ENCODE measurements at places on chromosomes 6 and 20.

DNA sequence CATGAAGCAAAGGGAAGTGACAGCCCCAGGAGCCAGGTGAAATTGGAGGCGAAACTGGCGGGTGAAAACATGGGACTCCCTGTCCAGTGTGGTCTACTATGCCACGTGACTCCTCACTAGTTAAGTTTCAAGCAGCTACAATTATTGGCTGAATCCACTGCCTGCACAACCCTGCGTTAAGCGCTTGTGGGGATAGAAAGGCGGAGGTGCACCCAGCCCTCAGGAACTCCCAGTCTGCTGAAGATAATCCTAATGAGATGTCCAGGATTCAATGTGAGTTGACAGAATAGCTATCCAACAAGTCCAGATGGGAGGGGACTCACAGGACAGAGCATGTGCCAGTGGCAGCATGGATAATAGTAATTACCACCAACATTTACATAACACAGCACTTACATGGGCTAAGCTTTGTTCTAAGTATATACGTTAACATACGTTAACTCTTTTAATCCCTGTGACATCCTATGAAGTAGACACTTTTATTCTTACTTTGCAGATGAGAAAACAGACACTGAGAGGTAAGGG, 1.8 kb downstream of the MOCS1 start:
- DNase-seq, result no peak

GRCh38 chr6:10771371-10771894, 23.8 kb downstream of the TMEM14B start:
- DNase-seq, result no peak

GRCh38 chr6:38021029-38021428, 201.5 kb downstream of the ZFAND3 start:
- no peak for DNase-seq

DNA sequence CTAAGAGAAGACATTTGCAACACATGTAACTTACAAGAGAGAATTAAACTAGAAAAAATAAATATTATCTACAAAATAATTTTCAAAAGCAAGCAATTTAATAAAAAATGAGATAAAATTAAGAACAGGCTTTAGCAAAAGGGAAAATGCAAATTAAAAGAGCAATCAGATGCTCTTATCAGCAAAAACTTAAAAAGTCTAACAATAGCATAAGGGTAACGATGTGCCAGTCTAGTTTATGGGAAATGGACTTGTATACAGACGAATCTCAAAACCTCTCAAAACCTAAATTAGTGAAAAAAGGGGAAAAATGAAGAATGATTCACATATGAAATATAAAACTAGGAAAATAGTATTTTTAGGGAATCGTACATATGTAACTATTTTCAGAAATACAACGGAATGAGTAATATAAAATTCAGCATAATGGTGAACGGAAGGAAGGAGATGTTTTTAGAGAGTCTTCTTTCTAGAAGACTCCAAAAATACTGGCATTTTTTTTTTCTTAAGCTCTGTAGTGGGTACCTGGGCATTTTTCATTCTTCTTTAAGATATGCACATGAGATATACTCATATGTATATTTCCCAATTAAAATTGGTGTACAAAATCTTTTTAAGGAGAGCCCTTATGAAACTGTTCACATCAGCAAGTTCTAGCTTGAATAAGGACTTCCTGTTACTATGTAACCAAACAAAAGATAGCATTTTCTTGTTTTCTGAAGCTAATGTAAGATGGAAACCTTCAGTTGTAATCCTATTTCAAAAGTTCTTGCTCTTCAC, 927 bp upstream of the MANEA start:
- no peak for DNase-seq

DNA sequence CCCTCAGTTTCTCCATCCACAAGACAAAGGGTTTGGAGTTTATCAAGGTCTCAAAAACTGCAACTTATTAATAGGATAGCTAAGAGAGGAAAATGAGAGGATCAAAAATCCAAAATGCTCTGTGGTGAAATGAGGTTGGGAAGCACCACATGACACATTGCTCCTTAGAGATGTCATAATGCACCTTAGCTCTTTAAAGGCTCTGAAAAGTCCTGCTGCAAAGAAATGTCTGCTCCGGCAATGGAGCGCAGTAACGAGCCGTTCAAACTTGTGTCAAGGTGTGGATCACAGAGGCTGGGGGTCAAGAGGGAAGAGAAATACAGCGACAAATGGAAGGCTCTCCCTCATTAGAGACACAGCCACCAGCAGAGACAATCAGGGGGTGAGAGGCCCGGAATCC, 53.1 kb downstream of the BMP7 start:
- no peak for DNase-seq

GRCh38 chr6:139600343-139600742, 225.9 kb upstream of the CITED2 start:
- no peak for DNase-seq

DNA sequence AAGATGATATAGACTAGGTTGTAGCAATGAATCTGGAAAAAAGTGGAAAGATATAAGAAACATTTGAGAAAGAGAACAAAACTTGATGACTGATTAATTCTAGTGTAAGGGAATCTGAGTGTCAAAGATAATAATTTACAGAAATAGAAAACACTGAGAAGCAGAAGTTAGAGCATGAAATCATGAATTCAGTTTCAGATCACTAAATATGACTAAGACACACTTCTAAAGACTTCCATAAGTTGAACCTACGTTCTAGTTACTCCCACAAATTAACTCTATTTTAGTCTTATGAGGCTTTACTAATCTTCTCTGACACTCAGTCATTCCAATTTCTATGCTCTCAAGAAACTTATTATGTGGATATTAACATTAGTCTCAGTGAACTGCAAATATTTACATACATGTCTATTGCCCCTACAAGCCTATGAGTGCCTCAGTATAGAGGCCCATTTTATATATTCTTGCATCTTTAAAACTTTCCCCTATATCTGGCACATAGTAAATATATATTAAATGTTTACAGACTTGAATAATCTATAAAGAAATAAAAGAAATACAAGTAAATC, 30.4 kb downstream of the IBTK start:
- no peak for DNase-seq

DNA sequence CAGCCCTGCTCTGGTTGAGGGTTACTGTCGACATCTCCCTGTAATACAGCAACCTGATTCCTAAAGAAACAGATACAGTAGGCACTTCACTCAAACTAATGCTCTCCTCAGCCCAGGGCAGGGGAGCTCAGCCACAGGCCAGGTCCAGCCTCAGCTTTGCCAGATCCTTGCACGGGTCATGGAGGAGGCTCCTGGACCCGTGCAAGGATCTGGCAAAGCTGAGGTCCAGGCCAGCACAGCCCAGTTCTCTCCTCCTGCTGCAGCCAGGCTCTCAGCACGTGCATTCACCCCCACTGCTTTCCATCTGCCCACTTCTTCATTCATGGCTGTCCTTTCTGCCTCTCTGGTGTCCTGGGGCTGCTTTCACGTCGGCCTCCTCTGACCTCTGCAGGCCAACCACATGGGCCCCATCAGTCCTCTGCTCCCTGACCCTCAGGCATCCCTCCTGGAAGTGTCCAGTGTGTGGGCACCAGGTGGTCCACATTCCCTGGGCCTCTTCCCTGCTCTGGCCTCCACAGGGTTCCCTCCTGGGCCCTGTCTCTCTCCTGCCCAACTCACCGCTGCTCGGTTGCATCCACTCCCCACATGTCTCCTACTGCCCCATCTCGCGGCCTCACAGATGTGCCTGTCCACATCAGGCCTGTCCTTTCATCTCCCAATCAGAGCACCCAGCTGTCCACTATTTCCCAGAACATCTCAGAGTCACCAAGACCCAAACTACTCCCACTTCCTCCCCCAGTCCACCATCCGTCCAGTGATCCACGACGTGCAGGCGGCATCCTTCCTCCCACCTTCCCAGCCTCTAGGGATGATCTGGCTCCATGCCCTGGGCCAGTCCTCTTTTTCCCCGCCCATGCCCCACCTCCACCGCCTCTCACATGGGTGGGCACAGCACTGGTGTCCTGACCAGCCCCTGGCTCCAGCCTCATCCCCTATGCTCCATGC, 11.8 kb upstream of the CD93 start:
- DNase-seq, result no peak

DNA sequence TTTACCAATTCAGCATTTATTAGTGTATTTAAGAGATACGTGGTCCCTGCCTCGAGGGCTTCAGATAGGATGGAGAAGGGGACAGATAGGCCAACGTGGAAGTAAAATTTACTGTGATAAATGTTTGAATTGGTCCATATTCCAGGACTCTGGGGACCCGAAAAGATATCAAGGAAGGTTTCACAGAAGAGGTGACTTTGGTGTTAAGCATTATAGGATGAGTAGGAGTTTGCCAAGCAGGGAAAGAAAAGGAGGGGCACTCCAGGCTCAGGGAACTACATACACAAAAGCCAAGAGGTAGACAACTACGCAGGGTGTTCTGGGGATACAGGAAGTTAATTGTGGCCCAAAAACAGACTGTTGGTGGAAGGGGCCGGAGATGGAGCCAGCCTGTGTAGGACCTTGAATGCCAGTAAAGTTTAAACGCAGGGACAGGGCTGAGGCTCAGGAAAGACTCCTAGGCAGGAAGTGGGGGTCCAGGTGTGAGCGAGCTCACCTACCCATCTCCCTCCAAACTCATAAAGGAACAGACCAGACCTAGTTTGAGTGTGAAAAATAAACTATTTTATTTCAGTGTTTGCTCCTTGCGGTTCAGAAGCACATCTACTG, 37.0 kb downstream of the TGM2 start:
- no peak for DNase-seq
